ENCODE measurements at places on chromosomes 16 and 17. TPM values are rescaled to one million over a fixed set of nuclear protein-coding genes. Genes with fewer than 3 reads are reported as not detected.

Gene NKD1
- polyA plus RNA-seq, result 0.02 TPM

Gene HOXB2
- 15.9 TPM for polyA plus RNA-seq

GRCh38 chr17:32315171-32315570 is 26.8 kb downstream of the C17orf75 start:
- no peak for DNase-seq

- no peak for DNase-seq
Measured at GRCh38 chr16:924063-924462, 46.7 kb downstream of the LMF1 start.

GRCh38 chr17:18362698-18363100 is 651 bp downstream of the SHMT1 start:
- peak; percentile 41 for DNase-seq

DNA sequence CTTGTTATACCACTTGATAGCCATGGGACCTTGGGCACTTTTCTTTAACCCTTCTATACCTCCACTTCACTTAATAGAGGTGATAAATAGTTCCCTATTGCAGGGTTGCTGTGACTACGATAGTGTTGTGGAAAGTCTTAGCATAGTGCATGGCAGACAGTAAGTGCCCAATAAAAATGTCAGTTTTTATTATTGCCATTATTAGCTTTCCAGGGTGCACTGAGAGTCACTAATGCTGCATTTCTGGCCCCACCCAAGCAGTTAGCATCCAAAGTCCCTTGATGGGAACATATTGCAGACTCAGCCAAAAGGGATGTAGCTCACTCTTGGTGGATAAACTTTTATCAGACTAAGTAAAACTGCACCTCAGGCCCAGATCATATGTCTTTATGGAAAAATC is 41.5 kb upstream of the TEKT3 start:
- DNase-seq, result no peak

- no peak for DNase-seq
Measured at GRCh38 chr16:28112908-28113307, 49.4 kb upstream of the GSG1L start.

GRCh38 chr17:9402590-9403199 is 172.9 kb downstream of the STX8 start:
- peak; percentile 52 for DNase-seq

DNA sequence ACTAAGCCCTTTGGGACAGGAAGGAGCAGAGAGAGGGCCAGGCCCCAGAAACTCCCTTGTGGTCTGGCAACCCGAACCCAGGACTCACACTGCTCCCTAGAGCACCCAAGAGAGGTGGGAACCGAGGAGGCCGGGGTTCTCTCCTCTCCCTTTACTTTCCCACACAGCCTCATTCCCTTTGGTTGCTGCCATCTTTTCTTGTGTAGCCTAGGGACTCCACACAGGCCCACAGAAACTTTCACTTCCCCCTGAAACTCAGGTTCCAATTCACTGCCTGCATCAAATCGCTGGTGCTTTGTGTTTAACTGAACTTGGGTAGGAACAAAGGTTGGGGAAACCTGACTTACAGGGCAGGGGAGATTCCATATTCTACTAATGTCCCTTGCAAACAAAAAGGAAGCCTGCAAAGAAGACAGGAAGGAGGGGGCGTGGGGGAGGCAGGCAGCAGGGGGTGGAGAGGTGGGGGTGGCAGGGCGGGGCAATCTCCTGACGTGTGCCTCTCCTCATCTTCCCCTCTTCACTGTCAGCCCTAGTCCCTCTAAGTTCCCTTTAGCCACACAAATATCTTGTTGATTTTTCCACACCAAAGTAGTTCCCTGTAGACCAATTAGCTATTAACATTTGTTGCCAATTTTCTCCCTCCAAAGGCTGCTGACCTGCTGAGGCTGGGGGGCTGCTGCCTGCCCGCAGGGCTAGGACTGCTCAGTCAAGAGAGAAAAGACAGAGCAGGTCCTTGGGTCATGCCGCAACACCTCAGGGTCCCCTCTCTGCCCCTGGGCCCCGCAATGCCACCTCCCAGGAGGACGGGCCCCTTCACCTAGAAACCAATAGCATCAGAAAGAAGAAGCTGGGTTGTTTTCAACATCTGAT is 8.0 kb downstream of the ST3GAL2 start:
- DNase-seq, result no peak

All from fibroblast of lung (primary cell).